ENCODE measurements at places on chromosomes 4 and X. TPM values are rescaled to one million over a fixed set of nuclear protein-coding genes. Genes with fewer than 3 reads are reported as not detected.

- no peak for DNase-seq
Measured at GRCh38 chrX:21856504-21856903, 717 bp downstream of the YY2 start.

- no peak for DNase-seq
Measured at GRCh38 chr4:31803526-31804195, 1083.5 kb downstream of the PCDH7 start.

The TSPAN7 gene
- 28.4 TPM for total RNA-seq

- no peak for DNase-seq
Measured at GRCh38 chr4:123278755-123279154, 117.8 kb upstream of the SPRY1 start.

The TMEM128 gene
- 15.8 TPM for total RNA-seq

GRCh38 chrX:153726286-153727122 lies 1.8 kb downstream of the ABCD1 start:
- DNase-seq = peak; percentile 63

The FGFBP2 gene
- total RNA-seq = not detected

DNA sequence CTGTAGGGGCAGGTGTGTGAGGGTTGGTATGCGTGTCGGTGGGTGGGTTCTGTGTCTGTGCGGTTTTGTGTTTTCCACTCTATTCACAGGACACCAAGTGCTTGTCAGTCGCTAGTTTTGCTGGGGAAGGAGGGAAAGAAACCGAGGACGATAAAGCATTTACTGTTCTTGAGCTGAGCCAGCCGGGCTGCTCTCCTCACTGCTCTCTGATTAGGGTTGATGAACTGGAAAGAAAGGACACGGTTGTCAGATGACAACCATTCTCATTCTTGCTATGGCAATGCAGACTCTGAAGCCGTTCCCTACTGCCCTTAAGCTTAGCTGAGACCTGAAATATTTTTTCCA lies 832 bp downstream of the EGFL6 start:
- DNase-seq = no peak

The TNIP3 gene
- 0.28 TPM for total RNA-seq

The XPNPEP2 gene
- not detected for total RNA-seq

DNA sequence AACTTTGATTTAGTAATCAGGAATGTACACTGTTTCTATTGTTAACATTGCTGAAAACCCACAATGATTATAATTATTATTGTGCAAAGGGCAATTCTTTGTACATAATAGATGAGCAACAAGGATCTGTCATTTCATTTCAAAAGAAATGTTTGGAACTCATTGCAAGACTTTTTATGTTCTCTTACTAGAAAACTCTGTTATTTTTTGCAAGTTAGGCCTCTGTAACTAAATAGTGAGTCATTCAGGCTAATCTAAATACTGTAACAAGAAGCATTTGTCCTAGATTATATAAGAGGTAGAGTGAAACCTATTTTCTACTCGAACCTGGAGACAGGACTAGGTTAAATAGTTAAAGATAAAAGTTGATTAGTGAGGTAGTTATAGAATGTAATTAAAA lies 93.2 kb upstream of the FAM47B start:
- no peak for DNase-seq

The ASB9 gene
- total RNA-seq = 5.3 TPM

- DNase-seq = peak; percentile 56
Measured at GRCh38 chr4:77146186-77147078, 10.6 kb upstream of the CCNG2 start.

DNA sequence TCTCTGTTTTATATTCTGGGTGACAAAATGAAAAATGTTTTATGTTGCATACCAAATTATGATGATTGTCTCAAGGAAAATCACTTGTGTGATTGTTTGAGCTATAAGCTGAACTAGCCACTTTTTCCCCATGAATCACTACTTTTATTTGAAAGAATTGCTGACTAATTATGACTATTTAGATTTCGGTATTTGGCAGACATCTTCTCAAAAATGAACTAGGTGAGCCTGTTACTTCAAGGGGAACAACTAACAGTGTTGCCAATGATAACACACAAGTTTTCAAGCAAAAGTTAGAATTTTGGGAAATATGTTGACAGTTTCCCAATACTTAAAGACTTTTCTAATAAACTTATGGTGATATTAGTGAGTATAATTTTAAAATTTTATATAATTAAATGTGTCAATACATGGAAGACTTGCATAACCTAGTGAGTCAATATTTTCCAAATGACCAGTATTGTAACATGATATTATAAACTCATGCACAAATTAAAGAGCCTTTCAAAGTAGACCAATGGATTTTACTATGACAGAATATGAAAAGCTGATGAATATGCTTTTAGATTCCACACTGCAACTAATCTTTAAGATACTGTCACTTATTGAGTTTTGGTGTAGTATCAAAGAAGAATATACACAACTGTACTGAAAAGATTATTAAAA lies 187.7 kb upstream of the GATB start:
- no peak for DNase-seq

The TREX2 gene
- total RNA-seq = 4.1 TPM

GRCh38 chr4:24799196-24799543 lies 3.8 kb downstream of the SOD3 start:
- no peak for DNase-seq

The TASL gene
- total RNA-seq = not detected

- DNase-seq = peak; percentile 19
Measured at GRCh38 chrX:41734530-41734929, 10.5 kb downstream of the GPR82 start.

The SOWAHB gene
- total RNA-seq = under 0.01 TPM

The GAGE12H gene
- total RNA-seq = not detected

DNA sequence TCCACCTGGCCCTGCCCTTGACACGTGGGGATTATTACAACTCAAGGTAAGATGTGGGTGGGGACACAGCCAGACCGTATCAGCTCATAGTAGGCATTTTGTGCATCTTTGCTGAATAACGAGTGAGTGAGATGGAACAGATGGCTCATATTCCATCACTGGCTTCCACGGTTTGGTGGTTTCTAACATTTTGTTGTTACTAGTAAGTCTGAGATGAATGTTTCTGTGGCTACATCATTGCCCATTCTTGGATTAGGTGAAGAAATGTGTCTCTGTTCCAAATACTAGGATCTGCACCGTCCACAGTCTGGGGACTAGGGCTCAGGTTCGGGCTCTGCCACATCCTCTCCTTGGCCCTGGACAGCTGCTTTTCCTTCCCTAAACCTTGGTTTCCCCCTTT lies 3.6 kb downstream of the ABLIM2 start:
- DNase-seq = no peak

The NDP gene
- not detected for total RNA-seq

- no peak for DNase-seq
Measured at GRCh38 chrX:619812-620531, 10.6 kb upstream of the SHOX start.

- no peak for DNase-seq
Measured at GRCh38 chr4:152734015-152734698, 45.4 kb downstream of the TIGD4 start.

DNA sequence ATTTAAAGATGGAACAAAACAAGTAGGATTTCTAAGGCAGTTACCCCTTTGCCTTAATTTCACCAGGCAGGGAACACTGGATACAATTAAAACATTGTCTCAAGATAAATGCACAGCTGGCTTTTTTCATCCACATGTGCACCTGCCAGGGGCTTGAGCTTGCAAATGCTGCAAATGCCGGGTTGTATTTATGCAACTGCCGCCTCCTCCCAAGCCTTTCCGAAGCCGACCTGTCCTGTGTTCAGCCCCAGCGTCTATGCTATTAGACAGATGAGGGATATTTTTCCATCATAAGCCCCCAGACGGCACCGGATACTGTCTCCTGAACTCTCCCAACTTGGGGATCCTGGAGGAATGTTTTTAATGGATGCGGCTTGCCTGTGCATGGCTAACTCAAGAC lies 251.6 kb downstream of the CRLF2 start:
- DNase-seq = no peak

GRCh38 chr4:128811571-128812441 lies 2.3 kb downstream of the JADE1 start:
- peak; percentile 92 for DNase-seq

The TMPRSS11B gene
- not detected for total RNA-seq

GRCh38 chr4:184265546-184266351 lies 48.1 kb upstream of the ENPP6 start:
- DNase-seq = peak; percentile 84

The NSUN7 gene
- total RNA-seq = not detected

DNA sequence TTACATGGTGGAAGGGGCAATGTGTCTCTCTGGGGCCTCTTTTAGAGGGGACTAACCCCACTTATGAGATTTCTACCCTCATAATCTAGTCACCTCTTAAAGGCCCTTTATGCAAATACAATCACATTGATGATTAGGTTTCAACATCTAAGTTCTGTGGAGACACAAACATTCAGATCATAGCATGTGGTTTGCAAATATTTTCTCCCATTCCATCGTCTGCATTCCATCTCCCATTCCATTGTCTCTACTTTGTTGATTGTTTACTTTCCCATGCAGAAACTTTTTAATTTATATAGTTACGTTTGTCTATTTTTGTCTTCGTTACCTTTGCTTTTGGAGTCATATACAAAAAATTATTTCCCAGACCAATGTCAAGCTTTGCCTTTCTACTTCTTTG lies 927.5 kb upstream of the INTU start:
- DNase-seq = no peak

GRCh38 chr4:141642711-141643110 lies 6.3 kb downstream of the IL15 start:
- no peak for DNase-seq

The STARD8 gene
- total RNA-seq = 46.4 TPM

- no peak for DNase-seq
Measured at GRCh38 chr4:47088298-47088697, 56.9 kb downstream of the GABRB1 start.

The CTAG2 gene
- total RNA-seq = not detected

The SLC10A7 gene
- total RNA-seq = 14.7 TPM

- DNase-seq = peak; percentile 32
Measured at GRCh38 chr4:123659730-123660129, 263.1 kb downstream of the SPRY1 start.

All from dermis blood vessel endothelial cell (primary cell).